ENCODE measurements at places on chromosomes 6 and 20. TPM values are rescaled to one million over a fixed set of nuclear protein-coding genes. Genes with fewer than 3 reads are reported as not detected.

C6orf15 gene
- not detected for total RNA-seq

SPATA25 gene
- total RNA-seq = 2.4 TPM

LIME1 gene
- 78.1 TPM for total RNA-seq

THBD gene
- total RNA-seq = not detected

HELZ2 gene
- 36.9 TPM for total RNA-seq

ZBTB9 gene
- 10.4 TPM for total RNA-seq

NOX3 gene
- not detected for total RNA-seq

RSPH4A gene
- 0.13 TPM for total RNA-seq

RAB44 gene
- total RNA-seq = 0.05 TPM
